Karpas-422 (cell line): ENCODE measurements at places on chromosomes 11 and 22.

- H3K36me3 ChIP-seq = no peaks in the 10 kb centered on the region
- no peaks in the 10 kb centered on the region for H3K27me3 ChIP-seq
- DNase-seq = no peak
- H3K4me1 ChIP-seq = no peaks in the 10 kb centered on the region
- no peak overlapping the region for H3K27ac ChIP-seq
These were observed 156.4 kb upstream of the TBCEL start for GRCh38 chr11:120867531-120867930.

DNA sequence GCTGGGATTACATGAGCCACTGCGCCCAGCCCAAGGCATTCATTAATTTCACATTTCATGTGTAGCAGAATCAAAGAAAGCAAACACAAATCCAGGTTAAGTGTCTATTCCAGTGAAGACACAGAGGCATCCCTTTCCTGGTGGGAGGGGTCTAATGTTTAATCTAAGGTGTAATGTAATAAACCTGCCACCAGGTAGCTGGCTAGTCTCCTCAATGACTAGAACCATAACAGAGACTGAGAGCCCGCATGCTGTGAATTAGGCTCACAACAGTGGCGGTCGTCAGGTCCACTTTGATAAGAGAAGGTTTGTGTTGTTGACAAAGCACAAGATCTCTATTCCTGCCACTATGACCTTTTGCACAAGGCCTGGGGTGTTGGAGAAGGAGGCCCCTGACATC is 64.2 kb upstream of the ADA2 start:
- no peak overlapping the region for H3K27ac ChIP-seq
- H3K4me3 ChIP-seq = no peak overlapping the region
- H3K36me3 ChIP-seq = no peaks in the 10 kb centered on the region
- DNase-seq = no peak

DNA sequence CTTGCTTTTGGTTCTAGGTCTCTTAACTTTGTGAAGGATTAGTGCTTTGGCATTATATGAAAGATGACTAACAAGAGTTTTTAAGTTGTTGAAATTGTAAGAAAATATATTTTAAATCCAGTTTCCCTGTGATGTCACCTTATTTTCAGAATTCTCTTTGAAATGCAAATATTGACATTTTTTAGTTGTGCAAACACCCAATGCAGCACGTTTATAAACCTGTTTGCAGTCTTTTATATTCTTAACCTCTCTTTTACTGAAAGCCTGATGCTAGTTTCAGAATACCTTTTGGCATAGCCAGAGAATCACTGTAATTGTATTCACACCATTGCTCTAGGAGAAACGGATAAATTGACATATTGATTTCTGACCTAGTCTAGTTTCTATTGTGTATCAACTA is 42.8 kb upstream of the SLC37A2 start:
- no peaks in the 10 kb centered on the region for H3K27me3 ChIP-seq
- DNase-seq = no peak
- H3K27ac ChIP-seq = no peak overlapping the region
- no peaks in the 10 kb centered on the region for H3K36me3 ChIP-seq
- no peak overlapping the region for H3K4me3 ChIP-seq

DNA sequence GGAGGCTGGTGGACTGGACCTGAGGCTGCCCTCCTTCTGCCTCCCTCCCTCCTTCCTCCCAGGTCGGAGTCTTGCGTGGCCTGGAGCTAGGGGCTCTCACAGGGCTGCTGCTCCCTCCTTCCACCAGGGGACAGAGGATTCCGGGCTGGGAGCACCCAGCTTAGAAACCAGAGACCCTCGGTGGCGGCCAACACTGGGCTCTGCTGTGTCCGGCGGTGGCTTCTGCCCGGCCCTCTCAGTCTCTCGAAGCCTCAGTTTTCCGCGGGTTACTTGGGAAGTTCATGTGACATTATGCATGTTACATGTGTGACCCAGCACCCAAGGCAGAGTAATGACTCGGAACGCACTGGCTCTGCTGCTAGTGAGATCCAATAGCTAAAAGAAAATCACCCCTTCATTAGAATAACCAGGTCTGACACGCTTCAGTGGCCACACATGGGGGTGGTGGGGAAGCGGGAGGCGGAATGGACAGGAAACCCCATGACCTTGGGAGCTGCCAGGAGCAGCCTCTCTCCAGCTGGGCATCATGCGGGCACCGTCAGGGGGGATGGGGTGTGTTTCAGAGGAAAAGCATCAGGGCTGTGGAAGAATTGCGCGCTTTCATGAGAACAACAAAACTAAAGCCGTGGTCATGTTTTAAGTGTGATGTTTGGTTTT is 5.9 kb upstream of the MRGPRG start:
- H3K4me3 ChIP-seq = no peak overlapping the region
- H3K4me1 ChIP-seq = no peaks in the 10 kb centered on the region
- DNase-seq = no peak
- no peaks in the 10 kb centered on the region for H3K36me3 ChIP-seq

DNA sequence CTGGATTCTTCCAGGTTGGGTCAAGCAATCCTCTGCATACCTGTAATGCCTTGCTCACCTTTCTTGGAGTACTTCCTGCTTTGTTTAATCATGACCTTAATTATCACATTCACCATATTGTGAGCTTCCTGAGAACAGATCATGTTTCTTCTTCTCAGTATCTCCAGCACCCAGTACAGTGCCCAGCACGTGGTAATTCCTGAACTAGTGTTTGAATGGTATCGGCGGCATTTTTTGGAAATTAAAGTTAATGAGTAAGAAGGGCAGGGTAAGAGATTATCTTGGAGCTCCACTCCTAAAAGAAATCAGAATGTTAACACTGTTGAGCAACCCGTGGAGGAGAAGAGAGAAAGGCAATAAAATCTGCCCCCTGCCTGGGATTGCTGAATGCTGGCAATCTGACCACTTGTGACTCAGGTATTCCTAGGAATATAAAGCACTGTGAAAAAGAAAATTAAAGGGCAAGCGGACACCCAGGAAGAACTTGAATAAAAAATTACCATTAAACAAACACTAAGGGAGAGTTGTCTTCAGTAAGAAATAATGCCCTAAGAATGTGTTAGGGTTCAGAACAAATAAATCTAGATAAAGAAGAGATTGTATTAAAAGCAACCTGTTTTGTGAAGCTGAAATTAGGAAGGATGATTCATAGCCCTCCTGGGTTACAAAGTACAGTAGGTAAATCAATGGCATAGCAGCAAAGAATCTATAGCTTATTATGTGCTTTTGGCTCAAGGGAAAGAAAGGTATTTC is 92.9 kb downstream of the PDHX start:
- no peaks in the 10 kb centered on the region for H3K36me3 ChIP-seq
- no peak overlapping the region for H3K4me3 ChIP-seq
- no peaks in the 10 kb centered on the region for H3K27me3 ChIP-seq
- DNase-seq = no peak

DNA sequence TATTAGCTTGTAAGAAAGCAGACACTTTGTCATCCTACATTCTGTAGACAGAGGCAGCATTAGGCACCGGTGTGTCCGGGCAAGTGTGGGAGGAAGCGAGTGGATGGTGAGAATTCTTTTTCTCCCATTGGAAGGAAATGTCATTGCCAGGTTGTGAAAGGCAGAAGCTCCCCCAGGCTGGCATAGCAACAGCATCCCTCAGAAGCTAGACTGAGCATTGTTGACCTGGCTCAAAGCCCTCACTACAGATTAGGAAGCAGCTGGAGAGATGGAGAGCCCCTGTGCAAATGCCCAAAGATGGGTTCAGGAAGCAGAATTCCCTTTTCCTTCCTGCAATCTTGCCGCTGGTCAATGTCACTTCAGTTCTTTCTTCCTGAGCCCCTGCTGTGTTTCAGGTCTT is 1299.3 kb downstream of the TBC1D22A start:
- H3K27me3 ChIP-seq = no peaks in the 10 kb centered on the region
- DNase-seq = no peak
- no peaks in the 10 kb centered on the region for H3K4me1 ChIP-seq

DNA sequence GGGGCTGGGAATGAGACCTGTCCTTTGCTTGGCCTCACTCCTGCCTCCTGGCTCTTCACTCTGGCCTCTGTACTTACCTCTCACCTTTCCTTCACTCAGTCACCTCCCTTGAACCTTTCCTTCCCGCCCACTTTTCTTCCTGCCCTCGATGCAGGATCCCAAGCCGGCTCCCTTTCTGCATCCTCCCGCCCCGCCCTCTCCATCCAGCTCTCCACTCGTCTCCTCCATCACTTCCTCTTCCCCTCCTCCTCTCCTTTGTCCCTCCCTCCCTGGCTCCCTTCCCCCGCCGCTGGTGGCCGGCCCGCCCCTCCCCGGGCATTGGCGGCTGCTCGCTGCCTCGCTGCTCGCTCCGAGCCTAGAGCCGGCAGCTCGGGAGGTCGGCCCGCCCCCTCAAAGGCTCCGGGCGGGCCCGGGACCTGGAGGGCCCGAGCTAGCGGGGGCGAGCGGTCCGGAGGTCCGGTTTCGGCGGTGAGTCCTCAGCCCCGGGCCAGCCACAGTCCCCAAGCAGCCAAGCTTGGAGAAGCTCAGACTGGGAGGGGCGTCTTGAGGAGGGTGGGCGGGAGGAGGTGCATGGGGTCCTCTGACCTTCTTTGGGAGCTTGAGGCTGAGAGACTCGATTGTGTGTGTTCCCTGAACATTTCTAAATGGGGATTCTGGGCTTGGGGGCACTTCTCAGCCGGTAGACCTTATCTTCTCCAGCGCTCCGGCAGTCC is 13.8 kb downstream of the PHLDB1 start:
- H3K27ac ChIP-seq = no peak overlapping the region
- no peaks in the 10 kb centered on the region for H3K4me1 ChIP-seq
- no peaks in the 10 kb centered on the region for H3K36me3 ChIP-seq
- no peak overlapping the region for H3K4me3 ChIP-seq
- no peak for DNase-seq

GRCh38 chr22:46635756-46636155 is 15.6 kb downstream of the GRAMD4 start:
- no peaks in the 10 kb centered on the region for H3K36me3 ChIP-seq
- H3K4me1 ChIP-seq = no peaks in the 10 kb centered on the region
- H3K27me3 ChIP-seq = no peaks in the 10 kb centered on the region
- H3K4me3 ChIP-seq = no peak overlapping the region

- H3K4me1 ChIP-seq = peaks cover 15% of the 10 kb centered on the region
- no peaks in the 10 kb centered on the region for H3K36me3 ChIP-seq
- H3K4me3 ChIP-seq = no peak overlapping the region
These were observed 52.9 kb downstream of the GAB4 start for GRCh38 chr22:16955081-16955480.

GRCh38 chr11:71372693-71373657 is 75.2 kb downstream of the DHCR7 start:
- H3K36me3 ChIP-seq = no peaks in the 10 kb centered on the region
- peak; percentile 50 for DNase-seq
- H3K4me1 ChIP-seq = peaks cover 27% of the 10 kb centered on the region
- no peak overlapping the region for H3K27ac ChIP-seq

DNA sequence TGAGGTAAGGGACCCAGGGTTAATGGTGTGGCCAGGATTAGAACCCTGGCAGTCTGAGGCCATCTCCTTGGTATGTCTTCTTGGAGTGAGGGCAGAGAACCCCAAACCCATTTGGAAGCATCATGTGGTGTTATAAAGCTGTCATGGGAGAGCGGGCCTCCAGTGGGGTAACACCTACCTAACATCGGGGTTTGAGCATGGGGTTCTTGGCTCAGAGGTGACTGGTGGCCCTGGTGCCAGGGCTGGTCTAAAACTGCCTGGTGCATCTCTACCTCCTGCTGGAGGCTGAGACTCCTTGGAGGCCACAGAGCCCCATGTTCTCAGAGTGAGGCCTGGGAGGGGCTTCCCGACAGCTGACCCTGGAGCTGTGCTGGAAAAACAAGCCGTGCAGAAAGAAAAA is 4.5 kb downstream of the PRDM11 start:
- H3K36me3 ChIP-seq = no peaks in the 10 kb centered on the region
- H3K4me1 ChIP-seq = peaks cover 13% of the 10 kb centered on the region
- no peaks in the 10 kb centered on the region for H3K27me3 ChIP-seq
- DNase-seq = no peak
- H3K4me3 ChIP-seq = no peak overlapping the region

GRCh38 chr11:47488674-47489394 is 39.9 kb upstream of the RAPSN start:
- peaks cover 48% of the 10 kb centered on the region for H3K36me3 ChIP-seq
- no peak overlapping the region for H3K4me3 ChIP-seq
- H3K27ac ChIP-seq = peak overlapping the region; percentile 41
- H3K27me3 ChIP-seq = no peaks in the 10 kb centered on the region
- peaks cover 19% of the 10 kb centered on the region for H3K4me1 ChIP-seq
- DNase-seq = no peak

DNA sequence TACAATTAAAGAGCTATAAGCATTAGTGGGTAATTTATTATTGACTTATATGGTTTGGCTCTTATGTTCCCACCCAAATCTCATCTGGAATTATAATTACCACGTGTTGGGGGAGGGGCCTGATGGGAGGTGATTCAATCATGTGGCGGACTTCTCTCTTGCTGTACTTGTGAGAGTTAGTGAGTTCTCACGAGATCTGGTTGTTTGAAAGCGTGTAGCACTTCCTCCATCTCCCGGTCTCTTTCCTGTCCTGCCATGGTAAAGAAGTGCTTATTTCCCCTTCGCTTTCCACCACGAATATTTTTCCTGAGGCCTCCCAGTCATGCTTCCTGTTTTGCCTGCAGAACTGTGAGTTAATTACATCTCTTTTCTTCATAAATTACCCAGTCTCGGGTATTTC is 28.1 kb upstream of the CHORDC1 start:
- H3K36me3 ChIP-seq = no peaks in the 10 kb centered on the region
- no peaks in the 10 kb centered on the region for H3K27me3 ChIP-seq
- H3K4me3 ChIP-seq = no peak overlapping the region

- H3K27ac ChIP-seq = no peak overlapping the region
- no peaks in the 10 kb centered on the region for H3K27me3 ChIP-seq
- no peaks in the 10 kb centered on the region for H3K36me3 ChIP-seq
- H3K4me1 ChIP-seq = peaks cover 4% of the 10 kb centered on the region
- H3K4me3 ChIP-seq = no peak overlapping the region
These were observed 3.6 kb upstream of the OR2AT4 start for GRCh38 chr11:75100314-75100713.

GRCh38 chr22:40252146-40252545 is 74.4 kb downstream of the TNRC6B start:
- H3K27ac ChIP-seq = no peak overlapping the region
- H3K27me3 ChIP-seq = no peaks in the 10 kb centered on the region
- no peak overlapping the region for H3K4me3 ChIP-seq
- DNase-seq = no peak
- peaks cover 24% of the 10 kb centered on the region for H3K4me1 ChIP-seq
- peaks cover 6% of the 10 kb centered on the region; the same call in 1 of the 2 replicates for H3K36me3 ChIP-seq

DNA sequence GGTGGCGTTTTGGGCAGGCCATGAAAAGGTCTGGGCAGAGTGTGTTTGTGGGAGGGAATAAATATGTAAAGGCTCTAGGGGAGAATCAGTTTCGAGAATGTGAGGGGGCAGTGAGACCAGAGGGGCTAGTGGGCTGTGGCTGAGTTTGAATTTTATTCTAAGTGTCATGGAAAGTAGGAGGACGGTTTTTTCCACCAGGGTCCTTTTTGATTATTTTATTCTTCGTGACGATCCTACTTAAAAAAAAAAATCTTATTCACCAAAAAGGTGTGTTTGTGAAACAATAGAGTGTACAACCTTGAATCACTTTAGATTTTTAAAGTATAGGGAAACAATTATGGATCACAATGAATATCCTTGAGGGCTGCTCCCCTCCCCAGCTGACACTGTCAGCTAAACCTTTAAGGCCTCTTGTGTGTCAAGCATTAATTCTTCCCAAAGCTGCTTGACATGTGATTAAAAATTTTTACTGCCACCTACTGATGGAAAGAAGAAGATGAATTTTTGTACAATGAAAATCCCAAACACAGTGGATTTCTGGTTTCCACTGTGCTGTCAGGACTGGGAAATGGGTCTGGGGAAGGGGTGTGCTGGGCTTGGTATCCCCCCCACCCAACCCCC is 107.5 kb upstream of the OR4B1 start:
- H3K27me3 ChIP-seq = no peaks in the 10 kb centered on the region
- peak overlapping the region; percentile 99 for H3K27ac ChIP-seq
- peaks cover 66% of the 10 kb centered on the region for H3K4me1 ChIP-seq
- peak overlapping the region; percentile 42 for H3K4me3 ChIP-seq

- no peaks in the 10 kb centered on the region for H3K27me3 ChIP-seq
- DNase-seq = no peak
These were observed 102.5 kb downstream of the KCNA4 start for GRCh38 chr11:29914203-29914930.
